ENCODE measurements at places on chromosomes 1 and 21.

- peaks cover 21% of the 10 kb centered on the region for H3K4me1 ChIP-seq
- no peaks in the 10 kb centered on the region for H3K27me3 ChIP-seq
- H3K27ac ChIP-seq = peak overlapping the region; percentile 57
- no peak overlapping the region for H3K4me3 ChIP-seq
These were observed 39.3 kb downstream of the AGPAT3 start for GRCh38 chr21:43904331-43904781.

DNA sequence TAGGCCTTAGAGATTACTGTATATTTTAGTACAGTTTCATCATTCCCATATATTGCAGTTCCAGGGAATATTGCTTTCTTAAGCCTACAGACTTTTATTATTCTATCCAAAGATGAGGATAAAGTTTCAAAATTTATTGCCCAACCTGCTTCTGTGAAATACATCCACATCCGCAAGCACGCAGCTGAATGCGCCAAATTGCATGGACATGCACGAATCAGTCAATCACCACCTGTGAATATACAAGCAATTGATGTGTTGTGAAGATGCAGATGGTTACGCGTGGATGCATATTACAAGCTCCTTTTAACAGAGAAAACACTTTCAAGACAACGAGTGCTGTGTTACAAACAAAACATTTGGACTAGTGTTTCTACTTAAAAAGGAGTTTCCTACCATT, 577.8 kb upstream of the PLXNA2 start:
- no peak overlapping the region for H3K27ac ChIP-seq
- H3K27me3 ChIP-seq = no peaks in the 10 kb centered on the region
- no peak for ATAC-seq
- H3K4me1 ChIP-seq = no peaks in the 10 kb centered on the region
- no peaks in the 10 kb centered on the region for H3K36me3 ChIP-seq

DNA sequence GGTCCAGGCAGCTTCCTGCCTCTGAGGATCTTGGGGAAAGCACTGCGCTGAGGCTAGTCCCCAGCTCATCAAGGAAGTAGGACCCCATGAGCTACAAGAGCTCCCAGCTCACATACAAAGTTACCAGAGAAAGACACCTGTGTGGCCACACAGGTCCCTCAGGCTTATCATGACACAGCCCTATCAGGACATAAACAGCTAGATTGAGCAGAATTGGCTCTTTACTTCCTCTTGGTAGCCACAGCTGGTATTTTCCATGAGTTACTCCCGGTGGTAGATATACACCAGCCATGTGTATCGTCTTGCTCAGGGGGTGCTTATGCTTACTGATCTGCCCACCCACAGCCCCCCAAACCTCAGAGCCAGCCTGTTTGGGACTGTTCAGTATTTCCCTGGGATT, 1.2 kb downstream of the LENEP start:
- H3K27me3 ChIP-seq = no peaks in the 10 kb centered on the region
- peaks cover 50% of the 10 kb centered on the region for H3K4me1 ChIP-seq
- peak overlapping the region; percentile 54 for H3K27ac ChIP-seq
- ATAC-seq = no peak

DNA sequence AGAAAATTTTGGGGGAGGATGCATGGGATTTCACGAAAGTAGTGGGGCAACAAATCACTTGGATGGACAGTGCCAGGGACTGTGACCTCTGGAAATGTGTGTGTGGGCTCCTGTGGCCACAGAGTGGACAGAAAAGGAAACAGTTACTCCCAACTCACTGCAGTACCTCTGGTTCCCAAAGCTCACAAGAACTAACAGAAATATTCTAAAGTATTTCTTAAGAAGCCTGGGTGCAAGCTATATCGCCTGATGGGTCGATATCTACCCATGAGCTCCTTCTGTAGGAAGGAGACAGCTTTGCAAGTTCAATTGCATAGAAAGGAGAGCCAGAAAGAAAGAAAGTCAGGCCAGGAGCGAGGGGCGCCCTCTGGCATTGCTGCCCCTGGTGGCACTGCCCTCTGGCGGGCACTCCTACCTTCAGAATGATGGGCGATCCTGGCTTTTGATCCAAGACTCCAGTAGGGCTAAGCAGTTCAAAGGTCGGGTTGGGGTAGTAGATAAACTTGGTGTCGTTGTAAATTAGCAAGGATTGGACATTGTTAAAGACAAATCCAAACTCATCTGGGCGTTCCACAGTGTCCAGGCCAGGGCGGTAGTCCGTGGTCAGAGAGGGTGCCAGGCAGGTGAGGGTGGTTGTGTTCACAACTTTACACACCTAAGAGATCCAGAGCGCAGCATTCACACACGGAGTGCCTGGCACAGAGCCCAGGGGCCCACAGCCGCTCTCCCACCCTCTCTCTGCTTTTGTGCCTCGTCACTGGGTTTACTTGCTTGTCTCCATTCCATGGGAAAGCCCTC, 134.7 kb upstream of the CD34 start:
- no peak overlapping the region for H3K4me3 ChIP-seq
- ATAC-seq = no peak
- H3K36me3 ChIP-seq = no peaks in the 10 kb centered on the region
- no peak overlapping the region for H3K27ac ChIP-seq
- no peaks in the 10 kb centered on the region for H3K4me1 ChIP-seq
- H3K27me3 ChIP-seq = peaks cover 18% of the 10 kb centered on the region

DNA sequence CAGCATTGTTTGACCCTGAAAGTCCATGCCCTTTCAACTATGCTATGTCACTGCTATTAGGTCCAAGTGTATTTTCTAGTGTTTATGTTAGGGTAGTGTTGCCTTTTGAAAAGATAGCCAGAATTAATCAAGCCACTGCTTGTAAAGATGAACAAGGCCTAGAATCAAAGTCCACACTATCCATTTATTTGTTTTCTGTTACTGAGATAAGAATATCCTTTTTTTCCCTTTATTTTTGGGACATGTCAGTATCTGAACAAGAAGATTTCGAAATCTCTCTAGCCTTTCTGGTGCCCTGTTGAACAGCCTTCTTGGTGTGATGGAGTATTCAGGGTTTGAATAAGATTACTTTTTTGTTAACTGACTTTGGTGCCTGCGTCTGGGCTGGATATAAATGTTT, 16.7 kb downstream of the UBAP2L start:
- no peak overlapping the region for H3K27ac ChIP-seq
- H3K4me1 ChIP-seq = peaks cover 7% of the 10 kb centered on the region
- no peaks in the 10 kb centered on the region for H3K27me3 ChIP-seq
- no peak overlapping the region for H3K4me3 ChIP-seq
- no peak for ATAC-seq

- H3K36me3 ChIP-seq = no peaks in the 10 kb centered on the region
- H3K4me1 ChIP-seq = peaks cover 14% of the 10 kb centered on the region
- H3K27me3 ChIP-seq = no peaks in the 10 kb centered on the region
These were observed 24.6 kb upstream of the LYPLAL1 start for GRCh38 chr1:219149009-219149577.

DNA sequence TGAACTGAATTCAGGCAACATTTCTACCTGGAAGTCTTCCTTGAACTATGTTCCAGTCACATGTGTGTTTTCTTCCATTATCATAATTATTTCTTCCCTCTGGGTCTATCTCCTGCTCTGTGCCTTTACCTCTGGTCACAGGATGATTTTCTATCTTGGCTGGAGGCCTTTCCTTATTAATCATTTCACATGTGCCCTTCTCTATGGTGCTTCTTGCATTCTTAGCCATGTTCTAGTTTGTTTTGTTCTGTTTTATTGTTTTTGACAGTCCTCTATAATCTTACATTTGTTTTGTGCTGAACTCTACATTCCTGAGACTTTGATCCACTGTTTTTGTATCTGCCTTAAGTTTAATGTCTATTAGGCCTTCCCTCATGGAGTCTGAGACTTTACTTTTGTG, 51.0 kb downstream of the SGIP1 start:
- no peak overlapping the region for H3K4me3 ChIP-seq
- peaks cover 4% of the 10 kb centered on the region for H3K27me3 ChIP-seq
- no peak for ATAC-seq
- no peak overlapping the region for H3K27ac ChIP-seq

DNA sequence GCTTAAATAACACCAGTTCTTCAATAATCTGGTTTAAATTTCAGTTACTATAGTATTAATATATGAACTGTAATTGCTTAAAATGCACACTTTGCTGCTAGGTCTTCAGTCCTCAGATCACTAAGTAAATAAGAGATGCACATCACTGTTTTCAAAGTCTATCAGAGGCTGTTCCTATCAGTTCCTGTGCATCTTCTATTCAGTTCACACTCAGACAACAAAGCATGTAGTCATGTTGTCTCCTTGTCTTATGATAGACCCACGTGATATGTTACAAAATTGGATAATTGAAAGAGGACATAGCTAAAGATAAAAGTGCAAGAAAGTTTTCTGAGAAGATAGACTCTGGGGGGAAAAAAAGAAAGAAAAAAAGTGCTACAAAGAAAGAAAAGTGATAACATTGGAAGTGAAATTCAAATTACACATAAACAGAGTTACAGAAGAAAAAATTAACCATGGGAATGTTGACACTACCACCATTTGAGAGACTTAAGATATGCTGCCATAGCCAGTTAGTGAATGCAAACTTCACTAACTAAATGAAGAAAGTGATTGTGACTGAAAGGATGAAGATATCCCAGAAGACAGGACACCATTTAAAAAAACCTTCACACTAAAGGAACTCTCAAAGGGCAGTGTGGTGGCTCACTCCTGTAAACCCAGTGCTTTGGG, 33.9 kb upstream of the TSNAX start:
- no peak for ATAC-seq
- H3K36me3 ChIP-seq = no peaks in the 10 kb centered on the region
- no peaks in the 10 kb centered on the region for H3K4me1 ChIP-seq
- H3K4me3 ChIP-seq = no peak overlapping the region

- H3K27me3 ChIP-seq = no peaks in the 10 kb centered on the region
- no peak overlapping the region for H3K27ac ChIP-seq
- H3K36me3 ChIP-seq = peaks cover 6% of the 10 kb centered on the region
- no peak overlapping the region for H3K4me3 ChIP-seq
- no peak for ATAC-seq
These were observed 1531.1 kb downstream of the MRPL39 start for GRCh38 chr21:24076179-24076578.

DNA sequence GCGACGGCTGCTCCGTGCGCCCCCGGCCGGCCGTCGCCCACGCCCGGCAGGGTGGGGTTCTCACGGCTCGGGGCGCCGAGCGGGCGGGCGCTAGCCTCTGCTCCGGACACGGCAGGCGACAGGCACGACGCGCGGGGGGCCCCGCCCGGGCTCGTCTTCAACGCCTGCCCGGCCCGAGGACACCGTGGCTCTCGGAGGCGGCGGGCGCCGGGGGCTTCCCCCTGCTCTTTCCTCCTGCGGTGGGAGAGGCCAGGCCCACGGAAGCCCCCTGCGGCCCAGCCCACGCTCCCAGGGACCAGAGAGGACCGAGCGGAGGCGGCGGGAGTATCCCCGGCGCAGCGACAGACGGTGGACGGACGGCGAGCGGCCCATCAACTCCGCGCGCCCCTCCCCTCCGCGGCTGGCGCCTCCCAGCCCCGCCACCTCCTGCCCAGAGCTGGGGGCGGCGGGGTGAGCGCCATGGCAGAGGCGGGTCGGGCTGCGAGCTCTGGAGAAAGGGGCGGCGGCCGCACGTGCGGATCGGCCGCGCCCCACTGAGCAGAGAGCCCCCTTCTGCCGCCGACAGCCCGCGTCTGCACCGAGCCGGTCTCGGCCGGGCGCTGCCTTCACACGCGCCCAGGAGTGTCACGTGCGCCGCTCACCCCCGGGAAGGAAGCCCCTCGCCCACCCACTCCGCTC, at the start of the genes SHE and TDRD10:
SHE (minus strand) TSS at position 347 of the 678 bp plus-strand sequence. CDS start 386 bp downstream, outside the sequence.
TDRD10 (plus strand) TSS at position 154 of the 678 bp plus-strand sequence. CDS start 4,685 bp downstream, outside the sequence.
- peaks cover 51% of the 10 kb centered on the region for H3K27me3 ChIP-seq
- H3K27ac ChIP-seq = no peak within 1 kb of the TSS
- ATAC-seq = peak; percentile 57
- H3K4me3 ChIP-seq = peak within 1 kb of the TSS; percentile 42
- H3K4me1 ChIP-seq = peaks cover 10% of the 10 kb centered on the region

GRCh38 chr1:41361495-41362356, 492 bp downstream of the FOXO6 start:
- peak overlapping the region; percentile 55 for H3K4me3 ChIP-seq
- H3K27ac ChIP-seq = no peak overlapping the region
- no peaks in the 10 kb centered on the region for H3K36me3 ChIP-seq
- H3K27me3 ChIP-seq = peaks cover 55% of the 10 kb centered on the region
- ATAC-seq = peak; percentile 43
- peaks cover 5% of the 10 kb centered on the region for H3K4me1 ChIP-seq

GRCh38 chr1:26627954-26628353, 67.9 kb upstream of the ARID1A start:
- peak overlapping the region; percentile 9 for H3K4me3 ChIP-seq
- no peaks in the 10 kb centered on the region for H3K27me3 ChIP-seq
- peak overlapping the region; percentile 78 for H3K27ac ChIP-seq
- H3K36me3 ChIP-seq = no peaks in the 10 kb centered on the region
- peak; percentile 79 for ATAC-seq

DNA sequence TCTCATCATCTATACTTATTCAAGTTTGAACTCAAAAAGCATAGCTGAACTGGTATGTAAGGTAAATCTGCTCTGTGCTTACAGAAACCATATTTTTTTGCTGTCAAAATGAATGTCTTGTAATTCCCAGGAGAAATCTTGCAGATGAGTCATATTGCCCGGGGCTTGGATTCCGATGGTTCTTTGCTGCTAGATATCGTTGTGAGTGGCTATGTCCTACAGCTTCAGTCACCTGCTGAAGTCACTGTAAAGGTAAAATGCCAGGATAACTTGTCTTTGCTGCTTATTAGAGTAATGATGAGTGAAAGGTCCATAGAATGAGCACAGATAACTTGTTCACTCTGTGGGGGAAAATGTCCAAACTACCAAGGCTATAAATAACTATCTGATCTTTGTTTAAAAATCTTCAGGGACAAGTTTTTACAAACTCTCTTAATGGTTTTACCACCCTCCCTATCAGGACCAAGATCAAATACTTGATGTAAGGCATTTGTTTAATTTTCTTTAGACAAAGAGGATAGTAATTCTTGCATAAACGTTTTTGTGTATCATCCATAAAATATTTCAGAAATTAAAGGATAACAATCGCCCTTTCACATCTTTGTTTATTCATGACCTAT, 222.3 kb downstream of the TPR start:
- ATAC-seq = no peak
- no peaks in the 10 kb centered on the region for H3K36me3 ChIP-seq
- no peak overlapping the region for H3K27ac ChIP-seq
- H3K27me3 ChIP-seq = no peaks in the 10 kb centered on the region

DNA sequence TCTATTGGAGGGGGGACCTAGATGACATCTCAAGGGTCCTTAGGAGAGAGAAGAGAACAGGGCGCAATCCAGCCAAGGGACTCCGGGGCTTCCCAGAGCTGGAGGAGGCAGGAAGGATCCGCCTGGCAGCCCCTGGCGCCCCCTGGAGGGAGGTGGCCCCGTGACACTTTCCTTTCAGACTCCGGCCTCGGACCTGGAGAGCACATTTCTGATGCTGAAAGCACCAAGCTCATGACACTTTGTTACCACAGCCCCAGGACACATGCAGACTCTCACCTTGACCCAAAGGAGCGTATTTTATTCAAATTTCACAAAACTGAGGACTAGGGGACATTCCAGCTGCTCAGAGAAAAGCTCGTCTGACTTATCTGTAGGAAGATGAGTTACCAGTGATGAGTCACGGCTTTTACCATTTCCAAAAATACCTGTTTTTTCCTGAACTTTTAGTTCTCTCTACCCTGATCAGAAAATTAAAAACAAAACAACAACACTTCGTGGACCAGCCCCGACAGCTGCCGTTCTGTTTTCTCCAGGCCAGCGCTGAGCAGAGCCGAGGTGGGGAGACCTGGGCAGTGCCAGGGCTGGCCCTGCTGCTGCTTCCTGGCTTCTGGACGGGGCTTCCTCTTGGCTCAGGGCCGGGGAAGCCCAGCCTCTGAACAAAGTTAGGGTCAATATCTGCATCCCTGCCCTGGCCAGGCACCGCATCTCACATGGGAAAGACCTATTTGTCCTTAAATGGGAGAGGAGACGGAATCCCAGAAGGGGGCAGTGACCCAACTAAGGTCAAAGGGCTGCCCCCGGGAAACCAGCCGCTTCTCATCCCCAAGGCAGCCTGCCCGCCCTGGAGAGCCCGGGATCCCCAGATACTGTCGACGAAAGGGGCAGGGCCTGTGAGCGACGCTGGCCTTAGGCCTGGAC, 21.6 kb upstream of the POFUT2 start:
- ATAC-seq = no peak
- H3K27me3 ChIP-seq = peaks cover 94% of the 10 kb centered on the region
- no peaks in the 10 kb centered on the region for H3K36me3 ChIP-seq
- H3K27ac ChIP-seq = no peak overlapping the region

Measured in stimulated activated memory B cell treated with anti-CD40 and anti-IgM and Interleukin-4, amounts not matched to agents 10 μg/mL and 1 μg/mL and 100 μg/mL, for 72 hours (primary cell).